Esophagus squamous epithelium (tissue), 5 donors: ENCODE measurements at places on chromosomes 6 and 20.

- DNase-seq, result no peak
Observed at GRCh38 chr6:32110632-32111031, 1.5 kb upstream of the TNXB start.

DNA sequence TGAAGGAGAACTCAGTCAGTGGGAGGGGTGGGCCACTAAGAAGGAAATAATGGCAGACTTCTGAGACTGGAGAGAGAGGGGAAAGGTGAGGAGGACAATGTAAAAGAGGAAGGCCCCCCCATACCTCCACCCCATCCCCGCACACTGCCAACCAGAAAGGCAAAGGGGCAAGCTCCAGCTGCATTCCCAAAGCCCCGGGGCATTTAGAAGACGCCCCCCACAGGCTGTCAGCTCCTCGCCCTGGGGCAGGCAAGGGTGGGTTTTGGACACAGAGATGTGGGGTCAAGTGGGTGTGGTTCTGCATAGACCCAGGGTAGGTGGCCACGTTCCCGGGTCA, 20.8 kb upstream of the SLC22A7 start:
- DNase-seq, result no peak

- no peak for DNase-seq
Observed at GRCh38 chr6:45653117-45653883, 275.6 kb upstream of the SUPT3H start.

GRCh38 chr20:64051561-64052325, 2.3 kb upstream of the SOX18 start:
- DNase-seq, result no peak

GRCh38 chr6:12420626-12421025, 130.5 kb downstream of the EDN1 start:
- no peak for DNase-seq

GRCh38 chr6:133277900-133278545, 36.9 kb downstream of the EYA4 start:
- DNase-seq, result no peak

DNA sequence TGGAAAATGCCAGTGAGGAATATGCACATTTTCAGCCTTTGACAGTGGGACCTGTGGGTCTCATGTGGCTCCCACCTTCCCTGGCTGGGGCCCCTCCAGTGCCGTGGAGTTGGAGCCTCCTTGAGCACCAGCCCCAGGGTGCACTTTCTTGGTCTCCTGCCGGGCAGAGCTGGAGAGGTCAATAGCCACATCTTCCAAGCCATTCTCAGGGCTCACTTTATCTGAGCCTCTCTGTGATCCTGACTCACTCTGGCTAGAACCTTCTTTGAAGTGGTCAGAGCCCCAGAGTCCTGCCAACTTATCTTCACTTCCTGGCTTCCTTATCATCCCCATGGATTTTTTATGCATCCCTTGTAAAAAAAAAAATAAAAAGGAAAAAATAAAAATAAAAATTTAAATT, 5.7 kb downstream of the VSX1 start:
- DNase-seq, result no peak

GRCh38 chr6:121647905-121648304, 212.5 kb downstream of the GJA1 start:
- DNase-seq, result no peak

GRCh38 chr6:159759645-159760044, 2.2 kb upstream of the ACAT2 start:
- no peak for DNase-seq

- no peak for DNase-seq
Observed at GRCh38 chr6:79801362-79801761, 146.0 kb downstream of the ELOVL4 start.

DNA sequence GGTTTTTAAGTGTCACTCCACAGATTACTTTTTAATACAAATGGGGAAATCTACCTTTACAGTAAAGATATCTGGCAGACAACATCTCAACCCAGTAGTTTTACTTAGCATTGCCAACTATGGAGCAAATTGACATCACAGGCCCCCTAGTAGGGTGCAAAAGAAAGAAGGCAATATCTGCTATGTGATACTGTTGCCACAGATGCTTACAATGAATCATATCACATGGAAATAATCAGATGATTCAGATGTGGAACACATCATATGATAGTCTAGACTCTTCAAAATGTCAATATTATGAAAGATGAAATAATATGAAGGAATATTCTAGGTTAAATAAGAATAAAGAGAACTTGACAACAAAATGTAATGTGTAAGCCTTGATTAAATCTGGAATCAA, 322.5 kb downstream of the BMP2 start:
- no peak for DNase-seq

DNA sequence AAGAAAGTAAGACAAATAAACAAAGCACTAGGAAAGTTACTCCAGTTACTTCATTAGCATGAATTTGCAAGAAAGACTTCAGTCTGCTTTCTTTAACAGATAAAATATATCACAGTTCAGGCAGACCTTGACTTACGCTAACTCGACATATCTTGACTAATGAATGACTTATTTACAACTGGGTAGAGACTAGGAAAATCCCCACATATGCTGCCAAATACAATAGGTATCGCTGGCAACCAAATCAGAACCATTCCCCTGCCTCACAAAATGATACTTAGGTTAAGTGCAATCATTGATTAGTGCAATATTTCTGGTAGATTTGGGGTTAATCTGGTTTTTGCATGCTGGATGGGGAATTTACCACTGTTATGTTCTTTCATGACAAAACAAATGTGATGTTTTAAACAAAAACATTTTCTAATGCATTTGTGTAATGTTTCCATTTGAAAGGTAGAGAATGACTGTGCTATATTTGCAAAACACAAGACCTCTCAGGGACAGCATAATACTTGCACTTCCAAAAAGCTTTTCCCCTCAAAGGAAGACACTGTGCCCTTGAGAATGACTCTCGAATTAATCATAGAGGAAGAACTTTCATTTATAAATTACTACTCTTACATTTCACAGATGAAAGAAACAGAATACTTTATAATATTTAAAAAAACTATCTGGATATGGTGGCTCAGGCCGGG, 101.6 kb downstream of the PRKN start:
- DNase-seq, result no peak

GRCh38 chr6:130862370-130862769, 35.2 kb downstream of the SMLR1 start:
- DNase-seq, result no peak

DNA sequence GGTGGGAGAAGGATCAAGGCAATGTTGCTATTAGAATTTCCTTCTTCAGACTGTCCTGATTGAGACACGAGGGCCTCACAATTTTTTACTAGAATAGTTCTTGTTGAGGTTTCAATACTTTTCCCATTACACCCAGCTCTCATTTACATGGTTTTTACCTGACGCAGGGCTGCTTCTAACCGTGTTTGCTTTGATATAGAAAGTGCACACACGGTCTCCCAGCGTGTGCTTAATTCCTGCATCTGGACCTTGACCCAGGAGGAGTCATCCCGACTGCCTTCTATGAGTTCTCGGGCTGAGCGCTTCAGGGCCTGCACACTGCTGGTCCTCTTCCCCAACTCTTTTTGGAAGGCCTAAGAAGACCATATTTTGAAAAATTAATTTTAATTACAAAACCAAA, 160.2 kb downstream of the DST start:
- no peak for DNase-seq

DNA sequence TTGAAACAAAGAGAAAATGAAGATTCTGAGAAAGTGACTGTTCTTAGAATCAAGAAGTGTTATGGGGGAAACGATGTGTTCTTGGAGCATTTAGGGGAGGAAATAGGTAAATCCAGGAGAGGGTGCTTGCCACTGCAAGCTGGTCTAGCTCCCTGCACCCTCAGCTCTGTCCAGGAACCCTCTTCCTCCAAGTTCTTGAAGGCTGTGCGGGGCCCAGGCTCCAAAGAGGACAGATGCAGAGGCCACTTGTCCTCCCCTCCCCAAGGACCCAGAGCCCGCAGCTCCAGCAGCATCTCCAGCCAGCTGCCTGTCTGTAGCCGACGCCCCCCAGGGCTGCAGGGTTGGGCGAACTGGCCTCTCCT, 87.9 kb downstream of the CDC5L start:
- no peak for DNase-seq

DNA sequence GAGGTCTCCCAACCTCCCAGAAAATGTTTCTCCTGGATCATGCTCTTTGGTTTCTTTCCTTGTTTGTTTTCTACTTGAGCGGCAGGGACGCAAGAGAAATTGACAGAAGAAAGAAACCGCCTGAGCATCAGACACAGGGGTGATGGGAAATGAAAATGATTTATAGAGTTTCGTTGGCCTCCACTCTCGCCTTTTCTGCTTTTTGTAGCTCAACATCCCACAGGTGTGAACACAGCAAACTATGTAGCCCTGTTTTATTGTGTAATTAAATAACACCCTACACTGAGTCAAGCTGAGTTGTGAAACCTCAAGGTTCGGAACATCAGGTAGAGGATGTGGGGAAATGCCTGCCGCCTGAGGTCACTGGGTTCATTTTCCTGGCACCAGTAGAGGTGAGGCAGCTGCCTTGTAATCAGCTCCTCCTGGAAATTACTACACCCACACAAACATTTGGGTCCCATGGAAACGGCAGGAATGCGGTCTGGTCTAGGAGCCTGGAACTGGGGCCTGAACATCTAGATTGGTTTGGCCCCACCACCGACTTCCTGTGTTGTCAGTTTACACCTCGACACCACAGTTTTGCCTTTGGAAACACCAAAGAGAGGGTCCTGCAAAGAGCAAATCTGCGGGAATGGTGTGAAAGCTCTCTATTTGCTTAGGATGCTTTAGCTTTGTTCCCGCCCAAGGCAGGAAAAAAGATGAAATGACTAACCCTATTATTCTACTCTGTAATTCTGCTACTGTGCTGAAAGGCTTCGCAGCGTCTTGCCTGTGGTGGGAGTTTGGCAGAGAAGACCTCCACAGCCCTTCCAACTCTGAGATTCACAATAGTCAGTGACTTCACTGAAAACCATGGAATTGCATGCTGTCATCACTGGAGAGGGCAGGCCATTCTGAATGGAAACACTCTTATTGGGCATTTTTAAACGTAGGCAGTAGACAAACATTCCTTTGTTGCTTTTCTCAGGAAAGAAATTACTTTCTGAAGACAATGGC, 53.0 kb downstream of the ADAT2 start:
- DNase-seq, result no peak

DNA sequence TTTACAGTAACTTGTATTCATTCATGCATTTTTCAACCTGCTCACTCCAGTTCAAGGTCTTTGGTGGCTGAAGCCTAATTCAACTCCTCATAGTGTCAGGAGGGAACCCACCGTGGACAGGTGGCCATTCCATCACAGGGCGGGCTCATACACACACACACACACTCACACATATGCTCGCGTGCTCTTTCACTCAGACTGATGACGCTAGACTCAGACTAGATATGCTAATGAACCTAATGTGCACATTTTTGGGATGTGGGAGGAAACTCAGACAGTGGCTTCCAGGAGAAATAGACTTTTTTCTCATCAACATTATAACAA, 56.7 kb downstream of the TRIM27 start:
- DNase-seq, result no peak

DNA sequence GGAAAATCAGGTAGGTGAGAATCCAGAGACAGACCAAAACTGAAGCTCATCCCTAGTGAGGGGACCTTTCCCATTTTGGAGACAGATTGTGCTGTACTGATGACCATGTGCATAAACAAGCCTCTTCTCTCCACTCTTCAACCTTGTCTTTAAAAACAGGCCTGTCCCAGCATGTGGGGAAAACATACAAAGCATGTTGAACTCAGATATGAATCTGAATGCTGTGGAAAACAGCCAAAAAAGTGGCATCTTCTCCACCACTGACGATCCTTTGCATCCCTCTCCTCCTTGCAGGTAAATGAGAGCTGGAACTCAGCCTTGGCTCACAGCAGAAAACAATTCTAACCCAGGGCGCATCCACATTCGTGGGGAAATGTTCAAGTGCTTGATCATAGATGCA, 123.7 kb upstream of the FOXQ1 start:
- no peak for DNase-seq

DNA sequence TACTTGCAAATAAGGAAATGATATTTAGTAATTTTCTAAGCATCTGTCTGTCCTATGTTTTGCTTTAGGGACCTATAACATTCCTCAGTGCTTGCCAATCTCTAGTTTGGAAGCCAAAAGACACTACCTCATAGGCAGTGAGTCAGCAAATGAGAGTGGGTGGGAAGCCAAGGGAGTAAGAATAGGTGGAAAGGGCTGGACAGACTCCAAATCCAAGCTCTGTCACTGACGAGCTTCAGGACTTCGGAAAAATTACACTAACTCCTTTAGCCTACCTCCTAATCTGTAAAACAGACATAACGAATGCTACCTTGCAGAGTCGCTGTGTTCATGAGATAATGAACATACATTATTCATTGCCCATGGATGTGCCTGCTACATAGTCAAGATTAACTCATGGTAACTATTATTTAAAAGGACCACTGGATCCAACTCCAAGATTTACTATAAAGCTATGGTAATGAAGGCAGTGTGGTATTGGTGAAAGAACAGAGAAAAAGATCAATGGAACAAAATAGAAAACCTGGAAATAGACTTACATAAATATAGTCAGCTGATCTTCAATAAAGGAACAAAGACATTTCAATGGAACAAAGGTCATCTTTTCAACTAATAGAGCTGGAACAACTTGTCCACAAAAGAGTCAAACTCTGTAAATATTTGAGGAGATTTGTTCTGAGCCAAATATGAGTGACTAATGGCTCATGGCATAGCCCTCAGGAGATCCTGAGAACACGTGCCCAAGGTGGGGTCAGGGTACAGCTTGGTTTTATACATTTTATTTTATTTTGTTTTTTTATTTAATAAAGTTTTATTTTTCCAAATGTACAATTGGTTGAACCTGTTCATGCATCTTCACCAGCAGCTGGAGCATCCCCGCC, 64.1 kb downstream of the FAM50B start:
- DNase-seq, result no peak

- DNase-seq, result no peak
Observed at GRCh38 chr20:830011-830521, 3.4 kb upstream of the FAM110A start.

GRCh38 chr6:169960886-169961611, 209.6 kb downstream of the ERMARD start:
- DNase-seq, result no peak

GRCh38 chr6:167579806-167580618, 246.7 kb upstream of the AFDN start:
- no peak for DNase-seq

GRCh38 chr6:56650191-56650590, 7.5 kb upstream of the DST start:
- DNase-seq, result no peak
